ENCODE measurements at places on chromosomes 13 and 19.

GRCh38 chr19:8081569-8082550, 29.3 kb downstream of the CCL25 start:
- no peak for DNase-seq
- no peak overlapping the region for H3K27ac ChIP-seq
- no peaks in the 10 kb centered on the region for H3K27me3 ChIP-seq
- no peak overlapping the region for H3K4me3 ChIP-seq

- peaks cover 41% of the 10 kb centered on the region for H3K27me3 ChIP-seq
- DNase-seq, result no peak
- no peak within 1 kb of the TSS for H3K27ac ChIP-seq
- H3K36me3 ChIP-seq, result no peaks in the 10 kb centered on the region
- H3K4me3 ChIP-seq, result no peak within 1 kb of the TSS
- H3K4me1 ChIP-seq, result no peaks in the 10 kb centered on the region
Observed at GRCh38 chr13:28100150-28101121, at the start of gene FLT3. TSS of gene FLT3 (minus strand) at chr13:28100576. CDS start at chr13:28100510, 66 bp downstream.

DNA sequence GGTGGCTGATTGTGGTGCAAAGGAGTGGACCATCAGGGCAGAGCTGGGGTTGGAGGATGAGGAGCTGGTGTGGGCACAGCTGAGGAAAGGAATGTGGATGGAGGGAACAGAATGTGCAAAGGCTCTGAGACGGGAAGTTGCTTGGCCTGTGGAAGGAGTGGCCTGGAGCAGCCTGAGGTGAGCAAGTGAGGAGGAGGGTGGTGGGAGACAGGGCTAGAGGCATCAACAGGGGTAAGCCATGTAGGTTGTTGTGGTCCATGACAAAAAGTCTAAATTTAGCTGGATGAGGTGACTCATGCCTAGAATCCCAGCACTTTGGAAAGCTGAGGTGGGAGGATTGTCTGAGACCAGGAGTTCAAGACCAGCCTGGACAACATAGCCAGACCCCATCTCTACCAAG, 9.5 kb downstream of the CYP4F22 start:
- H3K36me3 ChIP-seq, result no peaks in the 10 kb centered on the region
- H3K27ac ChIP-seq, result no peak overlapping the region
- no peak for DNase-seq
- H3K27me3 ChIP-seq, result no peaks in the 10 kb centered on the region

GRCh38 chr19:35375505-35376307, 4.8 kb downstream of the GPR42 start:
- H3K4me3 ChIP-seq, result no peak overlapping the region
- H3K36me3 ChIP-seq, result no peaks in the 10 kb centered on the region
- no peaks in the 10 kb centered on the region for H3K4me1 ChIP-seq
- no peaks in the 10 kb centered on the region for H3K27me3 ChIP-seq

- no peaks in the 10 kb centered on the region for H3K27me3 ChIP-seq
Observed at GRCh38 chr13:110062077-110062776, 244.7 kb downstream of the COL4A1 start.

DNA sequence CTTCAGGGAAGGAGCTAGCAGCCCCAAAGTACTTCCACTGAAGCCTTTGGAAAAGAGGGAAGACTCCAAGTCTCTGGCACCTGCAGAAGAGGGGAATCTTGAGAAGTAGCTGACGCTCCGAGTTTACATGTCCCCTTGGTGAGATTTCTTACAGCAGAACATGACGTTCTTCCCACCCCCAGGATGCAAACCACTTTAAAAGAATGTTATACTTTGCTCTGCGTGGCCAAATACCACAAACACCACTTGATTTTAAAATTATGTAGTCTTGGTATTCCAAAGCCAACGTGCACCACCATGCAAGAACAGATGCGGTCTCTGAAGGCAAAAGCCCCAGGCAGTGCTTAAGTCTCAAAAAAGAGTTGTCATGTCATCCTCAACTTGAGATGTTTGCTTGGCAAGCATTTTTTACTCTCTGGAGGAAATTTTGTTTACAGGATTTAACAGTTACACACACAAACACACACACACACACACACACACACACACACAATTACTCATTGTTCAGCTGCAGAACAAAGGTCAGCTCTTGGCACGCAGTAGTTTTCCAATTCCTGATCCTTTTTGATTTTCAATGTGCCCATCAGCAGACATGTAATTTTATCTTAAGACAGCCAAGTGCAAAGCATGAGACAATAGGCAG, 106.1 kb downstream of the RGCC start:
- no peaks in the 10 kb centered on the region for H3K36me3 ChIP-seq
- no peaks in the 10 kb centered on the region for H3K27me3 ChIP-seq
- peaks cover 4% of the 10 kb centered on the region for H3K4me1 ChIP-seq
- H3K27ac ChIP-seq, result no peak overlapping the region
- H3K4me3 ChIP-seq, result no peak overlapping the region

DNA sequence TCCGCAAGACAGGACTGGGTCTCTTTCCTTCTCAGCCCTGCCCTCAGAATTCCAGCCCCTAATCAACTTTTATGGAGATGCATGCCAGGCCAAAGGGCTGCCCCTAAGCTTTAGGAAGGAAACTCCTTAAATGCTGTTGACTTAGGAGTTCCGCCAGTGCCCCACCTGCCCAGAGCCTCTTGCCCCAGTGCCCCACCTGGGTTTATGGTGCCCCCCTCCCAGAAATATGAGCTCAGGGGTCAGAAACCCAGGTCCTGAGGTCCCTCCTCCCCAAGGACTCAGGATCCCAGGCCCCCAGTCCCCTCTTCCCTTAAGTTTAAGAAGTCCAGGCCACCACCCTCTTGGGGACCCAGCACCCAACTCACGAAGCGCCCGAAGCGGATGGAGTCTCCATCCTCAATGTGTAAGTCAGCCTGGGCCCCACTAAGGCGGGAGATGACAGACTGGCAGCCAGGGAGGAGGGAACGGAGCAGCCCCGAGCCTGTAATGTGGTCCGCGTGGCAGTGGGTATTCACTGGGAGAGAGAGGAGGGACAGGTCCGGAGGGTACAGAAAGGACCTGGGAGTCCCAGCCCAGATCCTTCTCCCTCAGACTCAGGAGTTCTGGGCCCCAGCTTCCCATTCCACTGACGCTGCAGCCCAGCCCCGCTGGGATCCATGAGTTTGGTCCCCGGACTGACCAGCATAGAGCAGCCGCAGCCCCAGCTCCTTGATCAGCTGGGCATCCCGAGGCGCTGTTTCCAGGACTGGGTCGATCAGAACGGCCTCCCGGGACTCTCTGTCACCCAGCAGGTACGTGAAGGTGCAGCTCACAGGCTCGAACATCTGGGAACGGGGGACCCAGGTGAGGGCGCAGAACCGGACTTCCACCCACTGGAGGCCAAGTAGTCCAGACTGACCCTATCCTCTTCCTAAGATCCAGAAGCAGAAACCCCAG, 897 bp downstream of the ETHE1 start:
- no peaks in the 10 kb centered on the region for H3K36me3 ChIP-seq
- DNase-seq, result no peak
- H3K4me3 ChIP-seq, result peak overlapping the region; percentile 81
- no peaks in the 10 kb centered on the region for H3K27me3 ChIP-seq
- H3K27ac ChIP-seq, result peak overlapping the region; percentile 66
- peaks cover 28% of the 10 kb centered on the region for H3K4me1 ChIP-seq

- no peaks in the 10 kb centered on the region for H3K36me3 ChIP-seq
- H3K4me1 ChIP-seq, result no peaks in the 10 kb centered on the region
- no peak overlapping the region for H3K4me3 ChIP-seq
- H3K27me3 ChIP-seq, result no peaks in the 10 kb centered on the region
- no peak overlapping the region for H3K27ac ChIP-seq
- no peak for DNase-seq
Observed at GRCh38 chr13:89695343-89696257, 1651.9 kb upstream of the MIR17HG start.

DNA sequence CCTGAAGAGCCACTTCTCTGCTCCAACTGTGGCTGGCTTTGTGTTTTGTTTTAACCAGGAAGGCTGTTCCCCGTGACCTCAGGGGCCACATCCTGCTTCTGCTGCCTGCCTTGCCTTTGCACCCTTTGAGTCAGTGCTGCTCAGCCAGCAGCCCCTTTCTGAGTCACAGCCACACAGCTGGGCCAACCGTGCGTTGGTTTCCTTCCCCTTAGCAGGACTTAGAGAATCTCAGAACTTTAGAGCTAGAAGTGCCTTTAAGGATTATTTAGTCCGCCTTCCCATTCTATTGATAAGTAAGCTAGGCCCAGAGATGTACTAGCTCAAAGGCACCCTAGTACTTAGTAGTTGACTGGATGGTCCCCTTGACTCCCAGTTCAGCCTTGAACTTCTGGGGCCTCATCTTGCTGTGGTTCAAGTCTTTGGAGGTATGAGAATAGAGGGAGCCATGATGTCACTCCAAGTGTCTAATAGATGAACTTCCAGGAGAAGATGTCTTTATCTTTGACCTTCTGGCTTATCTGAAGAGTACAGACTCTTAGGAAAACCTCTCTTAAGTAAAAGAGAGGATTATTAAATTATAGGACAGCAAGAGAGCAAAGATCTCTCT, 8.0 kb downstream of the RGCC start:
- H3K27me3 ChIP-seq, result no peaks in the 10 kb centered on the region
- no peaks in the 10 kb centered on the region for H3K36me3 ChIP-seq
- H3K4me3 ChIP-seq, result no peak overlapping the region

GRCh38 chr19:13748169-13748828, 16.0 kb upstream of the MRI1 start:
- H3K36me3 ChIP-seq, result peaks cover 19% of the 10 kb centered on the region
- peak; percentile 18 for DNase-seq
- peaks cover 3% of the 10 kb centered on the region for H3K4me1 ChIP-seq
- H3K27ac ChIP-seq, result peak overlapping the region; percentile 93

- peaks cover 6% of the 10 kb centered on the region for H3K27me3 ChIP-seq
- no peaks in the 10 kb centered on the region for H3K36me3 ChIP-seq
- no peak overlapping the region for H3K4me3 ChIP-seq
Observed at GRCh38 chr19:38538793-38539528, 78.8 kb downstream of the MAP4K1 start.

- no peaks in the 10 kb centered on the region for H3K27me3 ChIP-seq
- no peak overlapping the region for H3K27ac ChIP-seq
- peaks cover 64% of the 10 kb centered on the region for H3K36me3 ChIP-seq
- no peak overlapping the region for H3K4me3 ChIP-seq
- no peak for DNase-seq
- peaks cover 6% of the 10 kb centered on the region for H3K4me1 ChIP-seq
Observed at GRCh38 chr19:7072541-7072940, 3.0 kb downstream of the ZNF557 start.

- H3K4me1 ChIP-seq, result peaks cover 19% of the 10 kb centered on the region
- H3K36me3 ChIP-seq, result no peaks in the 10 kb centered on the region
- no peak overlapping the region for H3K4me3 ChIP-seq
- DNase-seq, result no peak
- peaks cover 2% of the 10 kb centered on the region for H3K27me3 ChIP-seq
- no peak overlapping the region for H3K27ac ChIP-seq
Observed at GRCh38 chr13:49374585-49375290, 69.1 kb downstream of the CAB39L start.

- H3K4me3 ChIP-seq, result no peak overlapping the region
- H3K4me1 ChIP-seq, result peaks cover 2% of the 10 kb centered on the region
- no peak for DNase-seq
- no peak overlapping the region for H3K27ac ChIP-seq
- peaks cover 9% of the 10 kb centered on the region for H3K36me3 ChIP-seq
Observed at GRCh38 chr19:18440415-18440877, 2.5 kb upstream of the ISYNA1 start.

GRCh38 chr19:51086153-51086850, 3.6 kb upstream of the KLK14 start:
- H3K4me1 ChIP-seq, result no peaks in the 10 kb centered on the region
- no peak overlapping the region for H3K27ac ChIP-seq
- DNase-seq, result no peak
- H3K27me3 ChIP-seq, result no peaks in the 10 kb centered on the region

DNA sequence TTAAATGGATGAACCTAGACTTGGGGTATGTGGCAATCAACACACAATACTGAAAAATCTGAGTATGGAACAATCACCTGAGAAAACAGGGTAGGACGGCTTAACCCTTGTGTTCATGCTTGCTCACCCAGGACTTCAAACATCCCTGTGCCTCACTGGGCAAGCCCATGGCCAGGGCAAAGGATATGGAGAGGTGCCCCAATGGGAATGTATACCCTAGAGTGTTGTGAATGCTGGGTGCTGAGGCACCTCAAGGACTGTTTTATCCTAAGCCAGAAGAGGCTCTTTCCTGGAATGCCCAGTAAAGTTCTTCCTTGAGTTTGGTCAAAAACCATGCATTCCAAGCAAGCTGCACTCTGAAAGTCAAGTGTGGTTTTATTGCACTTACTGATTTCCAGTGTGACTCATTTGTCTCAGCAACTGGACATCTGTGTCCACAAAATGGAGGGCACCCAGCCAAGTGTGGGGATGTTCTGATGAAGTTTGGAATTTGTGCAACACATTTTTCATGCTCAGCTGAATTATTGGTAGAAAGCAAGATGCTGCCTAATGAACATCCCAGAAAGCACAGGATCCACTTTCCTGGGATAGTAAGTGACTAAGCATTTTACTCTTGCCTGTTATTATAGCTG, 531.3 kb downstream of the RFC3 start:
- no peaks in the 10 kb centered on the region for H3K27me3 ChIP-seq
- H3K36me3 ChIP-seq, result no peaks in the 10 kb centered on the region
- H3K4me1 ChIP-seq, result no peaks in the 10 kb centered on the region
- DNase-seq, result no peak
- no peak overlapping the region for H3K4me3 ChIP-seq

DNA sequence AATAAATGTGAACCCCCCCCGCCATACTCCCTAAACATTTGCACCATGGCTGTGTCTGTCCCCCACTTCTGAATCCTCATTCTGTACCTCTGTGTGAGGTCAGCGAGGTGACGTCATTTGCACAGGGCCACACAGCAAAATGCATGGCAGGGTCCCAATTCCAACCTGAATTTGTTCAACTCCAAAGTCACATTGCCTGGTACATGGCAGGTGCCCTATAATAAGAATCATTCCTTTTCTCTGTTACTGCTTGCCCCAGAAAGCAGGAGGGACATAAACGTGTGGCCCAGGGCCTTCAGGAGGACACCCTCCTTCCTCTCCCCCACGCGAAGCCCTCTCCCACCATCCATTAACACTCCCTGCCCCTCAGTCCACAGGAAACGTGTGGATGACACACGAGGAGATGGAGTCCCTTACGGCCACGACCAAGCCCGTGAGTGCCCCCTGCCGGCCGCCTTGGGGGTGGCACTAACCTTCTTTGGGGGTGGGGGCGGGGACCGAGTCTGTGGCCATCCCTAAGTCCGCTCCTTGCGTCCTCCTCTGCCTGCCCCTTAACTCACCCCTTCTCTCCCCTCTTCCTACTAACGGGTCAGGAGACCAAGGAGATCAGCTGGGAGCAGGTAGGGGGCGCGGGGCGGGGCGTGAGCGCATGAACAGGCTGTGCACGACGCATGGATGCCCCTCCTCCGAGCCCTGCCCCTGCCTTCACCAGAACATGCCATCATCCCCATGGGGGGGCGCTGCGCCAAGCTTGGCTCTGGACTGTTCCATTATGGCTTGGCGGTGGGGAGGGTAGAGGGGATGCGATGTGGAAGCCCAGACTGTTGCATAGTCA, 9.4 kb downstream of the HRC start:
- no peak overlapping the region for H3K4me3 ChIP-seq
- DNase-seq, result peak; percentile 77
- H3K27me3 ChIP-seq, result peaks cover 3% of the 10 kb centered on the region
- H3K4me1 ChIP-seq, result peaks cover 9% of the 10 kb centered on the region
- H3K36me3 ChIP-seq, result no peaks in the 10 kb centered on the region

GRCh38 chr19:18833141-18833476, 1.4 kb downstream of the UPF1 start:
- no peaks in the 10 kb centered on the region for H3K27me3 ChIP-seq
- H3K4me1 ChIP-seq, result peaks cover 61% of the 10 kb centered on the region
- no peaks in the 10 kb centered on the region for H3K36me3 ChIP-seq
- H3K27ac ChIP-seq, result peak overlapping the region; percentile 73
- H3K4me3 ChIP-seq, result peak overlapping the region; percentile 81

GRCh38 chr19:35206379-35206778, 22.2 kb downstream of the FAM187B start:
- peak overlapping the region; percentile 91 for H3K27ac ChIP-seq
- no peaks in the 10 kb centered on the region for H3K36me3 ChIP-seq
- peaks cover 40% of the 10 kb centered on the region for H3K4me1 ChIP-seq
- DNase-seq, result peak; percentile 69

Data from T-cell (primary cell).